Activated CD4-positive, alpha-beta T cell treated with anti-CD3 and anti-CD28 coated beads for 36 hours (primary cell): ENCODE measurements at places on chromosomes 12 and 14. TPM values are rescaled to one million over a fixed set of nuclear protein-coding genes. Genes with fewer than 3 reads are reported as not detected.
A peak's percentile ranks its signal among the peaks of the same experiment; 100 is the strongest.

TOMM20L gene
- not detected for total RNA-seq

OASL gene
- 13.9 TPM for total RNA-seq

ABHD12B gene
- total RNA-seq, result not detected

FAM234B gene
- 11.1 TPM for total RNA-seq

GRCh38 chr14:25032092-25032784 is 17.7 kb downstream of the STXBP6 start:
- peak; percentile 20 for DNase-seq

DNA sequence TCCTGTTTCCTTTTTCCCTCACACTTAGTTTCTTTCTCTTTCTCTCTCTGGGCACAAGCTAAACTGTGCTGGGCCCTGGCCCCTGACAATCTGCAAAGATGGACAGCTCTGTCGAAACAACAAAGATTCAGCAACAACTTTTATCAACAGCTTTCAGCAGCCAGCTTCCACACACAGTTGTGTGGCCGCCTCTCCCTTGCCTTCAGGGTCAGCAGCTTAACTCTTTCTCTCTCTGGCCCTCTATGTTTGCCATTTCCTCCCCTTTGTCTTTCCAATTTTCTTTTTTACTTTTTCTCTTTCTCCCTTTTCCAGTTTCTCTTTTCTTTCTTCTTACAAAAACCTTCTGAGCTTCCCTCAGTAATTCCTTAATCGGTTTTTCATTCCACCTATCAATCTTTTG is 43.3 kb downstream of the IQSEC3 start:
- no peak for DNase-seq

DNA sequence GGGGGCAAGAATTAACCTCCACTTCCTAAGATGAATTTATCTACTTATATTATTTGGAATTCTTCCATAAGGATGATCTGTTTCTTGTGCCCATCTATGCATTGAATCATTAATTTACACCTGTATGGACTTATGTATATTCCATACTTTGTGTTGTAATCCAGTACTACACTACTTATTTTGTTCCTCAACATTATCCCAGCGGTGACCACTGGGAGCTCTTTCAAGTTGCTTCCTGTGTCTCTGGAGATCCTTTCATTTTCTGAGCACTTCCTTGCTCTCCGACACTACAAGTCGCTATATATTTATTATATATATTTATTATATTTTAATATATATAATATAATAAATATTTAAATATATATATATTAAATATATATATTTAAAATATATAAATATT is 54.9 kb upstream of the SCN8A start:
- no peak for DNase-seq

- peak; percentile 28 for DNase-seq
These were observed 24.0 kb downstream of the TTC9 start for GRCh38 chr14:70665448-70666360.

- DNase-seq, result peak; percentile 18
These were observed 1.0 kb upstream of the CLIP1 start for GRCh38 chr12:122423258-122424165.

DNA sequence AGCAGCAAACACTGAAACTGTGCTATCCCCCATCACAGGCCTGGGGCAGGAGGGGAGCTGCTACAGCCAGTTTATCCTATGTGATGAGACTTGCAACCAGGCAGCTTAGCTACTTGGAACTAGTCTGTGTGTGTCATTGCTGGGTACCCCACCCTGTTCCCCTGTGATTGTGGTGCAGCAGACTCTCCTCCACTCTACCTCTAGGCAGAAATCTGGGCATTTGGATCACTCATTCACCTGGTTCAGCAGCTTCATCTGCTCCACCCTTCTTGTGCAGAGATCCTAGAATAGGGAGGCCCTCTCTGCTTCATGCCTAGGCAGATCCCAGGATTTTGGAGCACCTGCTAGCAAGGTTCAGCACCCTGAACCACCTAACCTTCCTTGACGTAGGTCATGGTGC is 8.8 kb downstream of the TAS2R13 start:
- no peak for DNase-seq

DNA sequence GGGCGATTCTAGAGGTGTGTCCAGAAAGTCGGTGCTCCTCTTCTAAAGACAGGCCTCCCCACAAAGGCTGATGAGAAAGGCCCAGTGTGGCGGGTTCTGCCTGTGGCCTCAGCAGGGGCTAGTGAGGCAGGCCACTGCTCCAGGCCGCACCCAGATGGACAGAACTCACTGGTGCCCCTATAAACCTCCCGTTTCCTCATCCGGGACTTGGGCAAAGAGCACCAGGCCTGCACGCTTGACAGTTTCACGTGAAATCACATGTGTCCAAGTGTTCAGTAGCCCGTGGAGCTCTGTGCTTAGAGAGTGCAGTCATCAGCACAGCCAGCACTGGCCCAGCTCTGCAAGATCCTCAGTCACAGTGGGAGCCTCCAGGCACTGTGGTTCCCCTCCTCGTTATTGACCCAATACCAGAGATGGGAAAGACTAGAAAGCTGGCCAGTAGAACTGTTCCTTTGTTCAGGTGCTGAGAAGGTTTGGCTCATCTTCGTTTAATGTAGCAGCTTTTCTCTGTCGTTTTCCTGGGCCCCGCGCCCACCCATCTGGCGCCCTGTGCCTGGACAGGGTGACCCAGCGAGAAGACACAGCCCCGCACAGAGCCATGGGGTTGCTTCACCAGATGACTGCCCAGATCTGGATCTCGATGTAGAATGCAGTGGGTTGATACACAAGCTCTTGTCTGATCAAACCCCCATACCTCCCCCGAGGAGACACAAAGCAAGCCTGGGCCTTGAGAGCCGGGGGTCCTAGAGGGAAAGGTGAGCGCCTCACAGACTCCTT is 26.3 kb downstream of the IL31 start:
- no peak for DNase-seq

DNA sequence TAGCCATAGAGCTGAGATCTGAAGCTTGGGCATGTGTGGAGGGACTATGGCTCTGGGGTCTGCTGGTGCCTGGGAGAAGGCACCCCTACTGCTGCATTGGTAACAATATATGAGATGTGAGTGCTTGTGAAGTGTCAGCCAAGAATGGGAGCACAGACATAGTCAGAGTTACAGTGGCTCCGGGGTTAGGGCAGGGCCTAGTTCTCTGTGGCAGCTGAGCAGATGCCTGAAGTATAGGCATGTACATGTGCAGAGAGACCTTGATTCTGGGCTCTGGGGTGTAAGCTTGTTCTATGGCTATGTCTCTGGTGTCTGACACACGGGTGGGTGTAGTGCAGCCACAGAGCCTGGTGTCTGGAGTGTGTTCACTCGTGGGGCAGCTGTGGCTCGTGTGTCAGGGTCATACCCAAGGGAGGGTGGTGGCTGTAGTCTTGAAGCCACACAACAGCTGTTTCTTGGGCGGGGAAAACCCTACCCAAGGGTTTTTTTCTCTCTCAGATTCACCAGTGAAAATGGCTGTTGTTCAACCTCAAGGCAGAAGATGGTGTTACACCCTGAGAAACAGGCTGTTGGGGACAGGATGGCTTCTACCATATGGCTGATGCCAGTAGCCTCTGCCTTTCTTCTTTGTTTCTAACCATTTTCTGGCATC is 11.9 kb upstream of the TCL1A start:
- DNase-seq, result no peak

- DNase-seq, result no peak
These were observed 698.6 kb downstream of the NOVA1 start for GRCh38 chr14:25899197-25899596.

GRCh38 chr12:71710276-71711125 is 24.6 kb downstream of the TMEM19 start:
- peak; percentile 13 for DNase-seq
